MG63 (cell line): ENCODE measurements at places on chromosomes 6 and 20. TPM values are rescaled to one million over a fixed set of nuclear protein-coding genes. Genes with fewer than 3 reads are reported as not detected.

Gene DNAH8
- total RNA-seq = 1.2 TPM in 1 of 2 replicates, not detected in the other

Gene SIRPG
- total RNA-seq = not detected in 2 replicates

DNA sequence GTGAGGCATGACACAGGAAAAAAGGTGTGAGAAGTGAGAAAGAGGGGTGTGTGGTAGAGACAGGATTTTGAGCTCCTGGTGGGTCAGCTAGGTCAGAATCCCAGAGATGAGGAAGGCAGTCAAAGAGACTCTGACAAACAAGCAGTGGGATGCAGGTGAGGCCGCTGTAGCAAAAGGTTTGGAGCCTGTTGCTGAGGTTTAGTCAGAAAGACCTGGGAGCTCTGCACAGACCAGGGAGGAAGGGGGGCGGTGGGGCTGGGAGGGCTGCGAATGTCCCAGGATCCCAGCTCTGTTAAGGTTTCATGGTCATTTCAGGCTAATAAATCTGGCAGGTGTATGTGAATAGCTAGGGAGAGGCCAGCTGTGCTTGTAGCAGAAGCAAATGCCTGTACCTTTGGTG is 373.9 kb upstream of the SYNCRIP start:
- DNase-seq = no peak

DNA sequence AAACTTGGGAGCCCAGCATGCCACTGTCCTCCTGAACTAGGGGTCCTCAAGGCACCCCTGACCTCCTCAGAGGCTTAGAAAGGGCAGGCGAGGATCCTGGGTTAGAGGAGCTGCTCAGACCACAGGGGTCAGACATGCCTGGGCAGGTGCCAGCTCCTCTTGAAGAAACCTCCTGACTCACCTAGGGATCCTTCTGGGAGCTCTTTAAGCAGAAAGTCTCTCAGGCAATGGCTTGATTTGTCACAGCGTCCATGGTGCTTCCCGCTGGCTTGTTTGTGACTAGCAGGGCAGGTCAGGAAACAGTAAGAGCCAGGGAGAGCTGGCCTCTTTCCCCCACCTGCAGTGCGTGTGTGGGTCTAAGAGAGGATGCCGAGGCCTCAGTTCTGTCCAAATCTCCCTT is 174.5 kb upstream of the SNX9 start:
- no peak for DNase-seq

- DNase-seq = peak; percentile 94
Measured at GRCh38 chr6:87731818-87732661, 30.0 kb upstream of the AKIRIN2 start.
